ENCODE measurements at places on chromosomes 7 and 10.

GRCh38 chr10:5591336-5591824, 66.6 kb downstream of the CALML3 start:
- no peak for DNase-seq
- no peak overlapping the region for H3K4me3 ChIP-seq
- H3K27ac ChIP-seq: no peak overlapping the region
- H3K36me3 ChIP-seq: no peaks in the 10 kb centered on the region
- peaks cover 9% of the 10 kb centered on the region for H3K4me1 ChIP-seq

GRCh38 chr10:109386101-109386500, 537.2 kb downstream of the XPNPEP1 start:
- H3K27ac ChIP-seq: no peak overlapping the region
- DNase-seq: no peak
- no peaks in the 10 kb centered on the region for H3K27me3 ChIP-seq
- H3K4me1 ChIP-seq: no peaks in the 10 kb centered on the region
- H3K4me3 ChIP-seq: no peak overlapping the region

GRCh38 chr10:126247446-126247975, 140.8 kb downstream of the ADAM12 start:
- H3K4me1 ChIP-seq: no peaks in the 10 kb centered on the region
- no peak overlapping the region for H3K27ac ChIP-seq
- H3K27me3 ChIP-seq: no peaks in the 10 kb centered on the region
- no peak overlapping the region for H3K4me3 ChIP-seq
- no peak for DNase-seq

- H3K27ac ChIP-seq: no peak overlapping the region
- H3K4me1 ChIP-seq: no peaks in the 10 kb centered on the region
- no peak overlapping the region for H3K4me3 ChIP-seq
- no peak for DNase-seq
- no peaks in the 10 kb centered on the region for H3K36me3 ChIP-seq
- H3K27me3 ChIP-seq: no peaks in the 10 kb centered on the region
Observed at GRCh38 chr10:113820507-113820906, 33.4 kb downstream of the DCLRE1A start.

DNA sequence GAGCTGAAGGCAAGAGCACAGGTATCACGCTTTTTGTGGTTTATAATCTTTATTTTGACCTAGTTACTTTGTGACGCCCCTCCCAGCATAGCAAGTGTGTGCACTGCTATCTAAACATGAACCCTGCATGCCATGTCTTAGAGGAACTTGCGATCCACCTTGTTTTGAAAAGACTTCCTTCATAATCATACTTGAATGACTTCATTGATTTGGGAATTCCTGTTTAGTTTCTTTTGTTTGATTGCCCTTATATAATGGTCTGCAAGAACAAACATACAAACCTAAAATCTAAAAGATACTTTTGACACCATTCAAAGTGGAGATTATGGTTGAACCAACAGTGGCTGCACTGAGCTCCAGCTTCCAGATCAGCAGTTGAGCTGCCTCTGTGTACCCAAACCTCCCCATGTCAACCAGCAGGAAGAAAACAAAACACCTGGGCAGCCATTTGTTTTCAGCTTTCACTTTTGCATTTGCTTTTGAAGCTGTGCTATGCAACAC, 132.6 kb downstream of the CELF2 start:
- H3K27ac ChIP-seq: peak overlapping the region; percentile 92
- peaks cover 97% of the 10 kb centered on the region for H3K4me1 ChIP-seq
- no peak for DNase-seq
- H3K27me3 ChIP-seq: no peaks in the 10 kb centered on the region

GRCh38 chr10:118569241-118569881, 26.1 kb downstream of the PRLHR start:
- no peaks in the 10 kb centered on the region for H3K36me3 ChIP-seq
- H3K27me3 ChIP-seq: peaks cover 3% of the 10 kb centered on the region
- H3K4me1 ChIP-seq: peaks cover 3% of the 10 kb centered on the region
- H3K27ac ChIP-seq: no peak overlapping the region
- no peak for DNase-seq
- H3K4me3 ChIP-seq: no peak overlapping the region

- no peaks in the 10 kb centered on the region for H3K27me3 ChIP-seq
- H3K27ac ChIP-seq: no peak overlapping the region
- no peak for DNase-seq
- no peaks in the 10 kb centered on the region for H3K36me3 ChIP-seq
Observed at GRCh38 chr10:110436554-110437350, 61.0 kb upstream of the DUSP5 start.

DNA sequence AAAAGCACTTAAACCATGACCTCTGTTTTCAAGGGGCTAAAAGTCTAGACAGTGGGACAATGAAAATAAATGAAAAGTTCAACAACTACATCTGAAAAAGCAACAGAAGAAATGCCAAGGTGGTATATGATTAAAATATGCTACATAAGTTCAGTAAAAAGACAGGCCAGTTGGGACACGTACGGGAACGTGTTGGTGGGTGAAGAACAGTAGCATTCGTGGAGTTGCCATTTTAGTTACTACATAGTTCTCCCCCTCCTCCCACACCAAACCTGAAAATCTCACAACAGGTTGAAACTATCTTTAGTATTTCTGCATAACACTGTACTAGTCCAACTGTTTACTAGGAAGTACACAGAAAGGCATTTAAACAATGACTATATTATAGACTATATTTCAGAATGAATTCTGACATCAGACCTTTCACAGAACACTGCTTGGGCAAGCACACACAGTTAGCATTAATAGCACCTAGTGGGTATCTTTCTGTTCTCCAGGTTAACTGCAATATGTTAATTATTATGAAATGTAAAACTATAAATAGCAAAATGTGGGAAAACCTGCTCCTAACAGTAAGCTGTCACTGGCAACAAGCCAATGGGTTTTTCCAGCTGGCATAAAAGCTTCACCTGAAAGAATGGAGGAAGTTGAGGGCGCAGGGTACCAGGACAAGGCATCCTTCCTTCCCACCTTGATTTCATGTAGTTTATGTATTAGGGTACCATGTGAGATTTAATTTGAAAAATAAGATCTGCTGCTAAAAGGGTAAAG, 135.0 kb downstream of the STRA8 start:
- no peak for DNase-seq
- peaks cover 15% of the 10 kb centered on the region for H3K4me1 ChIP-seq
- H3K4me3 ChIP-seq: no peak overlapping the region

DNA sequence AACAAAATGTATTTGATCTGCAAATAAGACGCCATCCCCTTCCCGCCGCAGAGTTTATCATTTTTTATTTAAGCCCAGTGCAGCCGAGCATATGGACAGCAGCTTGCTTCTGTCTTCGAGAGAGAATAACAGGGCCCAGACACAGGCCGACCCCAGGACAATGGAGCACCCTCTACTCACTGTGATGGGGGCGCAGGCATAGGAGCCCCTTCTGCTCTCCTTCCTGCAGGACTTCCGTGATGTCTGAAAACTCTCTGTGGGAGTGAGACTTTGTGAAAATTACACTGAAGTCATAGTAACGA, 134.8 kb downstream of the OAT start:
- no peaks in the 10 kb centered on the region for H3K4me1 ChIP-seq
- no peaks in the 10 kb centered on the region for H3K36me3 ChIP-seq
- H3K27me3 ChIP-seq: no peaks in the 10 kb centered on the region
- no peak overlapping the region for H3K4me3 ChIP-seq
- no peak overlapping the region for H3K27ac ChIP-seq

DNA sequence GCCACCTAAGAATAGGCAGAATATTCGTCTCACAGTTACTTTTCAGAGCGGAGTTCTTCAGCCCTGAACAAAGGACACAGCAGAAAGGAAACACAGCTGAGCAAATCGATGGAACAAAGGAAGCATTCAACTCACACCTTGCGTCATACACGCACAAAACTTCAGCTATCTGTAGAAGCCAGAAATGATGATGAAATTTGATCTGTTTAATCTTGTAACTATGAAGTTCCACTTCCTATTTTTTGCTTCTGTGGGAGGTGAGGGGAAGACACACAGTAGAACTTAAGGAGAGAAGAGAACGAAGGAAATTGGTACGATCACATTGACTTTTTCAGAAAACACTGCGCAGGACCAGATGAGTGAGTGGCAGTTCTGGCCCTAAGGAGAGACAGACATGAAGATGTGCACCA, 26.2 kb downstream of the FAM171A1 start:
- no peaks in the 10 kb centered on the region for H3K36me3 ChIP-seq
- peaks cover 29% of the 10 kb centered on the region for H3K27me3 ChIP-seq
- no peak overlapping the region for H3K4me3 ChIP-seq
- no peak overlapping the region for H3K27ac ChIP-seq

DNA sequence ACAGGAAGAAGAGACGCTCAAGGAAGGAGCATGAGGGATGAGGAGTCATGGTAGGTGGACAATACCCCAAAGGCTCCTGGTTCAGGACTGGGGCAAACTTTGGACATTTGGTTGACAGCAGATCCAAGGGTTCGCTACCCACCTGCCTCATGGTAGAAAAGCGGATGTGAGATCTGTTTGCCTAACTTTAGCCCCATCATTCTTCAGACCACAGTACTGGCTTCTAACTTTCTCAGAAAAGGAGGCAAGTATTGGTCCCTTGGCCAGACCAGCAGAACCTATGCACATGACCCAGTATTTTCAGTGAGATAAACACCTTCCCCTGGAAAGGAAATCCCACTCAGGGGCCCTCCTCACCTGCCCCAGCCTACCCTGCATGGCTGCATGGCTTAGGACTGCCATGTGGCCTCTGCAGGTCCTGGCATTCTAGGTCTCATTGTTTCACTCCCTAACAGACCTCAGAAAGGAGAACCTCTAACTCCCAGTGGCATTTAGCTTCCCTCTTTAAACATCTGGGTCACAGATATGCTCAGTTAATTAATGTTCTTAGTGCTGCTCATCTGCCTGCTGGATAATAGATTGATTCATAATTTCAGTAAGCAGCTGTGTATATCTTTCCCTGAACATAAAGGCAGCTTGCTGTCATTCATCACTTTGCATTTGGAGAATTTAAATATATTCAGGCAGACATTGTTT, 574.1 kb downstream of the GALNT17 start:
- no peak for DNase-seq
- H3K27me3 ChIP-seq: no peaks in the 10 kb centered on the region
- H3K4me3 ChIP-seq: no peak overlapping the region
- H3K4me1 ChIP-seq: no peaks in the 10 kb centered on the region
- no peak overlapping the region for H3K27ac ChIP-seq

- peaks cover 19% of the 10 kb centered on the region for H3K4me1 ChIP-seq
- peaks cover 66% of the 10 kb centered on the region for H3K27me3 ChIP-seq
- peak overlapping the region; percentile 65 for H3K4me3 ChIP-seq
Observed at GRCh38 chr7:20331910-20332813, 1.5 kb downstream of the ITGB8 start.

GRCh38 chr10:3500408-3500856, 284.6 kb downstream of the KLF6 start:
- peaks cover 19% of the 10 kb centered on the region for H3K27me3 ChIP-seq
- DNase-seq: no peak
- no peak overlapping the region for H3K27ac ChIP-seq
- H3K36me3 ChIP-seq: no peaks in the 10 kb centered on the region
- no peak overlapping the region for H3K4me3 ChIP-seq

DNA sequence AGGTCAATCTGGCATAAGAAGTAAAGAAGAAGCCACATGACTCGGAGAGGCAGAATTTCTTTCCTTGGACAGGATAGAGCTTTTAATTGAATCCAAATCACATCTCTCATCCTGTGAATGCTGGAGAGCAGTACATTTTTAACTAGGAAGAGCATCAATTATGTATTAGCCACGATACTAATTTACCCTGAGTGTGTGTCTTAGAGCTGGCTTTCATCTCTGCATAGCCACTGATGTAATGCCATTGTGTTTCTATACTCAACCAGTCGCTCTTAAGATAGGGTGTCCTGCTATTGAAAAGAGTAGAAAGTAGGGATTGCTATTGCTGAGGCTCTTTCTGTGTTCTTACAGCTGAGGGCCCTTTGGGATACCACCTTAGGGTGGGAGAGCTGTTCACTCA, 280.3 kb downstream of the AUTS2 start:
- H3K27ac ChIP-seq: no peak overlapping the region
- H3K36me3 ChIP-seq: no peaks in the 10 kb centered on the region
- H3K27me3 ChIP-seq: no peaks in the 10 kb centered on the region
- H3K4me1 ChIP-seq: no peaks in the 10 kb centered on the region

DNA sequence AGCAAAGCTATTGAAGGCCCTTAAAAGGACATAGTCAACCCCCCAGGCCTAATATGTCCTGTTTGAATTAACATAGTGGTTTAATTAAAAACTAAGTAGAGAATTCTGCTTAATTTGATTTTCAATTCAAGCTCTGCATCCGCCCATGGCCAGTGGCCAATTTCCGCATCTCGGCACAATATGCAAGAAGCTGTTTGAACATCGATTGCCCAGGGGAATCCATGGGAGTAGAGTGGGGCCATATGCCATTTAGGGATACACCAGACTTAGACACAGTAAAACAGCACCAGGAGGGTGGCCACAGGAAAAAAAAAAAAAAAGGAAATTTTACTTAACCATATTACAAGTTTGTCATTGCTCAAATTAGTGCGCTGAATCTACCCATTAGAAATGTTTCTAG, 100.4 kb downstream of the LMBR1 start:
- H3K27me3 ChIP-seq: no peaks in the 10 kb centered on the region
- no peak overlapping the region for H3K27ac ChIP-seq

DNA sequence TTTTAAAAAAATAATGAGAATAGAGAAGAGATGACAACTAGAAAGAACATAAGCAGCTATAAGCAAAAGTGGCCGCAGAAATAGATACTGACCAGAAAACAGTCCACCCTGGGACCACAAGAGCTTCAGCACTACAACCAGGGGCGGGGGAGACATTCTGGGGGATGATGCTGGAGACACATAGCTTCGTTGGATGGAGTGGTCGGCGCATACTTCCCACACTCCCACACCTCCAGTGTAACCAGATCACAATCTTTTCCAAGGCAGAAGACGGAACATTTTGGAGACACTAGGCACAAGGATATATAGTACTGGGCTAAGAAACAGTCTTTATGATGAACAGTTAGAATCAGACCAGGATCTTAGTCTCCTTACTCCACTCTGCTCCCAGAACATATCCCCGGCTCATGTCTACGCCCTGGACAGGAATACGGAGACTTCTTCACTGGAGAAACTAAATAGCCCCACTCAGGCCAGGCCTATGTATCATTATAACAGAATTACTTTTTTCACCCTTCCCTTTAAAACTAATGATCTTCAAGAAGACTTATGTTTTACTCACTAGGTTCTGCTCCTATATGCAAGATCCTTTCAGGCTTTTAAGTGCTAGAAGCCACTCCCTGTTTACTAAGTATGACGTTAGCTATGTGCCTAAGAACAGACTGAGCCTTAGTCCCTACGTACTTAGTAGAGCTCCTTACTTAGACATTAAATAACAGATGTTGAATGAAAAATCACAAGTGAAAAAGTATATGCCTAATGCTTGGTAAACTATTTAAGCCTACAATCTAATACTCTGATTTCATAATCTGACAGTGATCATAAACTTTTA, 169.6 kb downstream of the SRPK2 start:
- H3K27ac ChIP-seq: no peak overlapping the region
- H3K36me3 ChIP-seq: peaks cover 9% of the 10 kb centered on the region
- H3K4me3 ChIP-seq: no peak overlapping the region
- H3K4me1 ChIP-seq: peaks cover 34% of the 10 kb centered on the region
- DNase-seq: no peak

- no peak for DNase-seq
- H3K27me3 ChIP-seq: peaks cover 100% of the 10 kb centered on the region
- no peak overlapping the region for H3K27ac ChIP-seq
- H3K4me1 ChIP-seq: peaks cover 58% of the 10 kb centered on the region
- no peak overlapping the region for H3K4me3 ChIP-seq
Observed at GRCh38 chr10:8041992-8042720, 12.3 kb upstream of the GATA3 start.

GRCh38 chr7:108464743-108465142, 8.5 kb upstream of the NRCAM start:
- DNase-seq: no peak
- no peaks in the 10 kb centered on the region for H3K27me3 ChIP-seq
- peaks cover 65% of the 10 kb centered on the region for H3K4me1 ChIP-seq
- no peaks in the 10 kb centered on the region for H3K36me3 ChIP-seq
- no peak overlapping the region for H3K27ac ChIP-seq
